NCI-H2081 treated with DMSO at 0.1 percent for 48 hours (cell line): ENCODE measurements at places on chromosomes 3 and 15.

DNA sequence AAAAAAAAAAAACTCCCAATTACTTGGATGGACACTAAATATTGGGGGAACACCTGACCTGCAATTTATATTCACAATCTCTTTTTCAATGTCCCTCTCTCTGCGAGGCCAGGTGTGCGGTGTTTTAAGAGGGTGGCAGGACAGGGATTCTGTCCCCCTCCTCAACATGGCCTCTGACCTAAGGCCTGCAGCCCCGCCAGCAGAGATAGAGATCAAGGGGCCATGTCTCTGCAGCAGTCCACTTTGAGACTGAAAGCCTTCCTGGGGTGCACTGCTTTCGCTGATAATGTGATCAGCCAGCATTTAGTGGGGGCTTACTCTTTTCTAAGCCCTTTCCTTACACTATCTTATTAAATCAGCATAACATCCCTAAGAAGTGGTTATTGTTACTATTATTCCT, 419.9 kb downstream of the OCA2 start:
- no peak for DNase-seq

DNA sequence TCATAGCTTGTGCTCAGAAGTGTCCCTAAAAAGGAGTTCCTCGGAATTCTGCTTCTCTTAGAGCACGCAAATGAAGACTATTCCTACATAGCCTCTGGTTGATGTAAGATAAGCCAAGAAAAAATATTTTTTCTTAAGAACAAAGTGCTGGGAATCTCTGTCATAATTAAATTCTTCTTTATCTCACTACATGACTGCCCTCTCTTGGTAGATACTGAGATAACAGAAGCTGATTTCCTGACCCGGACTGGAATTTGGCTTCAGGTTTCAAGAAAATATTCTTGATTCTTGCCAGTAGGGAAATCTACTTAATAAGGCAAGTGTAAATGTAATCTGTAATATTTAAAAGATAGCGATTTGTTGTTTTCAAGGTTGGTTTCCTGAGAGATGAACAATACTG, 31.3 kb upstream of the SETMAR start:
- DNase-seq, result no peak

GRCh38 chr3:142275856-142276255, 50.5 kb upstream of the GK5 start:
- no peak for DNase-seq

DNA sequence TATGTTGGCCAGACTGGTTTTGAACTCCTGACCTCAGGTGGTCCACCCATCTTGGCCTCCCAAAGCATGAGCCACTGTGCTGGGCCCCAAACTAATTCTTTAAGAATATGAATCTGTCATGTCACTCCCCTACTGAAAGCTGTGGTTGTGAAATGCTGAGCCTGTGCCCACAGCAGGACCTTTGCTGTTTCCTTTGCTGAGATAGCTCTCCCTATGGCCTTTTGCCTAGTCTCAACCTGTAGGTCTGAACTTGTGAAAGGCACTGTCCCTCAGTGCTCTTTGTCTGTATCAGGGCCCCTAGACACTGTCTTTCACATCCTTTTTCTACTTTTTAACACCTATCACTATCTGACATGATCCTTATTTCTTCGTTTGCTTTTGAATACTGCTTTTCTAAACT, 62.7 kb upstream of the CCR4 start:
- DNase-seq, result no peak

DNA sequence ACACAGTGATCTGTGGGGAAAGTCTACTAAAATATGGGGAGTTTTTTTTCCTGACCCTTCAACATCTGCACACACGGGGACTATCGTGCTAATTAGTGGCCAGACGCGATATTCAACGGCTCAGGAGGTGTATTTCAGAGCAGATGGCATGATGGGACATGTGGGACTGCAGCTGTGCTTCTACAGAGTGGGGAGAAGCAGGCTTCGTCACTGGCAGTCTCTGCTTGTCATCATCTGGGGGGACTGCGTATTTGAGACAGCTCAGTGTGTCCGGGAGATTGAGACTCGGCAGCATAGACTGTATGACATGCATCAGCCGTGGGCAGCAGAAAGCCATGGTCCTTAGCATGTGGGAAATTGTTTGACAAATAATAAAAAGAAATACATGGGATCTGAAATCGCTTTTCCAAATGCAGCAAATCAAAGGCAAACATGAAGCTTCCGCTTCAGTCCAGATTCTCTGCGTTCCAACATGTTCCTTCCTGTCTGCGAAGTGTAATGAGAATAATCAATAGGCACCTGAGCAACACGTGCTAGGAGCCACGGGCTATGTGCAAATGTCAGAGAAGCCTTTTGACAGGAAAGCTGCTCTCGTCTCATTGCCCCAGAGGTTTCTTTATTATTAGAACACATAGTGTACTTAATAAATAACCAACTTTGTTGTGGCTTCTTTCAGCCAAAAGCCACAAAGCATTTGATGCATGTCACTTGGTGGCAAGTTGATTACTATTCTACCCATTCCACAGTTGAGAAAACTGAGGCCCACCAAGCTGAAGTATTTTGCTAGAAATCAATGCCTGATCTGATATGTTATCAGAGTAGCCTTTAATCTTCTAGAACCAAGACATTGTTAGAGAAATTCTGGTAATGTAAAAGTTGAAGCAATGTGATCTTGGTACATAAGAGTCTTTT, 276.3 kb downstream of the RYR3 start:
- no peak for DNase-seq

GRCh38 chr15:71435552-71435951, 320.3 kb downstream of the THSD4 start:
- DNase-seq, result no peak

GRCh38 chr3:140546649-140547048, 131.2 kb upstream of the TRIM42 start:
- no peak for DNase-seq

- DNase-seq, result peak; percentile 56
Observed at GRCh38 chr3:158434412-158435038, 136.5 kb upstream of the MLF1 start.

GRCh38 chr3:66885326-66886000, 112.6 kb upstream of the KBTBD8 start:
- DNase-seq, result no peak

- DNase-seq, result no peak
Observed at GRCh38 chr15:71784719-71785118, 25.6 kb upstream of the NR2E3 start.

DNA sequence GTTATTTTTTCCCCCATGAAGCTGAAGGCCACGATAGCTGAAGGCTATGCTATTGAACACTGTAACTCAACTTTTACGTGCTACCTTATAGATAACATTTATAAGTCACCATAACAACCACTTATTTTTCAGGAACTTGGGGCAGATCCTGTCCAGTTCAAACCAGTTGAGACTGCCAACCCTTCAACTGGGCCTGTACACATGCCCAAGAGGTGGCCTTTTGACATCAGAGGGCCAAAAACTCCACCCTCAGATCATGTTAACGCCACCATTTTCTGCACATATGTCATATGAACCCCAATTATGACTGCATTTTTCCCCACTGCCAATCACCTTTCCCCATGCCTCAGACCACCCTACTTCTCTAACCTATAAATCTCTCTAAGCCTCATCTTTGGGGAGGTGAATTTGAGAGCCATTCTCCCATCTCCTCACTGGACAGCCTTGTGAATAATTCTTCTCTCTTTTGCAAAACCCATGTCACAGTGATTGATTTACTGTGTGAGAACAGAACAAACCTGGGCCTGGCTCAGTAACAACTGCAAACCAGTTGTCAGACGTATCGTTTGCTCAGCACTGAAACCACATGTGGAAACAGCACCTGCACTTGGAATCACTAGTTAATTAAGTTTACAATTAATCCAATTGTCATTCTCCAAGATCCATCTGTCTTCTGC, 42.5 kb downstream of the ZNF445 start:
- no peak for DNase-seq

DNA sequence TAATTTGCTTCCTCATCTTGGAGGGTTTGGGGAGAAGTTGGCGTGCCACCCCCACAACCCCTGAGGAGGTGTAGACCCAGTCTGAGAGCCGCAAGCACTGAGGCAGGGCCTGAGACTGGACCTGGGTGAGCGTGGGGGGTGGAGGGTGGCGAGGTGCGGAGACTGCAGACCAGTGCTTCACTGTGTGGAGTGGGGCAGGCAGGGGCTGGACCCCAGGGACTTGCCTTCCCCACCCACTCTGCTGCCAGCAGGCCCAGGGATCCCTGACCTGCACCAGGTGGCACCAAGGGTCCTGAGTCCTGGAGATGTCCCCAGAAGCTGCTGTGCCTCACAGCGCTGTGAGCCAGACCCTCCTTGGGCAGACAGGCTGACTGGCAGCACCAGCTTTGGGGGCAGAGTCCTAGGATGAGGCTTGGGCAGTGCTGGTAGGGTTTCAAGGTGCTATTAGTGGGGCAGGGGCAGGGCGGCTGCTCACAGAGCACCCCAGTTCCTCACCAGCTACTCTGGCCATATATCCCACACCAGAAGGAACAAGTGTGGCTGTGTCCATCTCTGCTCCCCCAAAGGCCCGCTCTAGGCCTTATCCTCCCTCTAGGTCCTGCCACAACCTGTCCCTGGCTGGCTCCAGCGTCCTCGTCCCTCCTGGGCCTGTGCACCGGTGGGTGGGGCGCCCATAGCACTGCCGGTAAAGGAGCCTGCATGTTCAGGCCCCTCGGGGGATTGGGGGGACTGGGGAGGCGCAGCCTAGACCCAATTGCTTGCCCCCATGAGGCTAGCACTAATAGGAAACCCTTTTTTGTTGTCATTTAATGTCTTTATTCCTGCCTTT, 11.8 kb downstream of the ZBTB47 start:
- DNase-seq, result no peak

GRCh38 chr3:67067251-67067650, 69.1 kb downstream of the KBTBD8 start:
- DNase-seq, result no peak

GRCh38 chr3:119965692-119966091, 128.6 kb downstream of the GSK3B start:
- DNase-seq, result no peak

DNA sequence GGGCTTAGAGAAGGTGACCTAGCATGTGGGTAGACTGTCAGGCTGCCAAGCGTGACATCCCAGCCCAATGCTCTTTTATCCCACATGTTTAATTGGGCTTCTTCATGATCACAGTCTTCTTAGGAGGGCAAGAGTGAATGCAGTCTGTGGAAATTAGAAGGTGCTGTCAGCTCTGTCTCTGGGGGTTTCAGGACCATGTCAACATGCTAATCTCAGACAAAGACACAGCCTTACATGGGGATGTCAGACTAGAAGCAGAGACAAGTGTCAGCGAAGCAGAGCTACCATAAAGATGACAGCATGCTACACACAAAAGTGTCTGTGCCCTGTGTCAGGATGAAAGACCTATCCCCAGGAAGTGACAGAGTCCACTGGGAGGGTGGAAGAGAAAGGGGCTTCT, 120.1 kb upstream of the SLC25A36 start:
- DNase-seq, result no peak

DNA sequence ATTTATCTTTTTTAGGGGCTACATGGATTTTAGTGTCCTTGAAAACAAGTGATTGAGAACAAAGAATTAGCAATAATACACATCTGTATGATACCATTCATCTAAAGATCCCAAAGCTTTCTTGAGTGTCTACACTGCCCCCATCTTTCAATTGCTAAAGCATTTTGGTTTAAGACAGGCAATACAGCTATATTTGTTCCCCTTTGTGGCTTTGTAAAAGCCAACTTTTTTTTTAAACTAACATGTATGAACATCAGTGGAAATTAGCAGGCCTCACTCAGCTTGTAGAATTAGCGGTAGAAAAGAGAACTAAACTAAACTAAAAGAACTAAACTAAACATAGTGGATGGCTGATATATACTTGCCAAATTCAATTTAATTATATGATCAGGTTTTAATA, 449.6 kb downstream of the MECOM start:
- no peak for DNase-seq

GRCh38 chr3:105956306-105956705, 87.5 kb upstream of the CBLB start:
- no peak for DNase-seq
